Naive thymus-derived CD4-positive, alpha-beta T cell (primary cell): ENCODE measurements at places on chromosomes 6 and 20. TPM values are rescaled to one million over a fixed set of nuclear protein-coding genes. Genes with fewer than 3 reads are reported as not detected.
A peak's percentile ranks its signal among the peaks of the same experiment; 100 is the strongest.

The PPP1R14C gene
- total RNA-seq: not detected

The SPATS1 gene
- not detected for total RNA-seq

- H3K27me3 ChIP-seq: no peaks in the 10 kb centered on the region
- no peaks in the 10 kb centered on the region for H3K4me1 ChIP-seq
- no peak overlapping the region for H3K4me3 ChIP-seq
Measured at GRCh38 chr6:56865081-56865875, 89.6 kb upstream of the BEND6 start.

The SASH1 gene
- 0.78 TPM for total RNA-seq

- H3K27ac ChIP-seq: no peak overlapping the region
- H3K4me1 ChIP-seq: no peaks in the 10 kb centered on the region
- DNase-seq: no peak
- no peaks in the 10 kb centered on the region for H3K27me3 ChIP-seq
- no peaks in the 10 kb centered on the region for H3K36me3 ChIP-seq
Measured at GRCh38 chr6:96624957-96625356, 62.0 kb downstream of the FHL5 start.

- DNase-seq: no peak
- H3K27me3 ChIP-seq: no peaks in the 10 kb centered on the region
- H3K4me3 ChIP-seq: peak overlapping the region; percentile 72
- peaks cover 6% of the 10 kb centered on the region for H3K4me1 ChIP-seq
Measured at GRCh38 chr6:3849681-3850450, 693 bp downstream of the FAM50B start.

DNA sequence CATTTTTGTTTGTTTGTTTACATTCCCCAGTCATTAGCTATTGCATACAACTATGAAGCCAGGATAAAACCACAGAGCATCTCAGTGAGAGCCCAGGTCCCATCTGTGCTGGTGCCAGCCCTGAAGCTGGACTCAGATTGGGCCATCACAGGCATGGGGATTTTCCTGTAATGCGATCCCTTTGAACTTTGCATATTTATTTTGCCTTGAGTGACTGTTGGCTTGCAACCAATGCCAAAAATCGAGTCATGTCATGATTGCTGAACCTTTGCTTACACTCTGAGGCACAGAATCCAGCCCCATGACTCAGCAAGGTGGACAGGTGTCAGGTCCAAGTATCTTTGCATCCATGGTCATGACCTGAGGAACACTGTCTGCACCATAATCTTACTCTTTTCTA is 46.2 kb upstream of the GGTLC1 start:
- no peak overlapping the region for H3K27ac ChIP-seq
- no peak overlapping the region for H3K4me3 ChIP-seq
- H3K27me3 ChIP-seq: no peaks in the 10 kb centered on the region
- no peak for DNase-seq
- peaks cover 13% of the 10 kb centered on the region for H3K4me1 ChIP-seq

DNA sequence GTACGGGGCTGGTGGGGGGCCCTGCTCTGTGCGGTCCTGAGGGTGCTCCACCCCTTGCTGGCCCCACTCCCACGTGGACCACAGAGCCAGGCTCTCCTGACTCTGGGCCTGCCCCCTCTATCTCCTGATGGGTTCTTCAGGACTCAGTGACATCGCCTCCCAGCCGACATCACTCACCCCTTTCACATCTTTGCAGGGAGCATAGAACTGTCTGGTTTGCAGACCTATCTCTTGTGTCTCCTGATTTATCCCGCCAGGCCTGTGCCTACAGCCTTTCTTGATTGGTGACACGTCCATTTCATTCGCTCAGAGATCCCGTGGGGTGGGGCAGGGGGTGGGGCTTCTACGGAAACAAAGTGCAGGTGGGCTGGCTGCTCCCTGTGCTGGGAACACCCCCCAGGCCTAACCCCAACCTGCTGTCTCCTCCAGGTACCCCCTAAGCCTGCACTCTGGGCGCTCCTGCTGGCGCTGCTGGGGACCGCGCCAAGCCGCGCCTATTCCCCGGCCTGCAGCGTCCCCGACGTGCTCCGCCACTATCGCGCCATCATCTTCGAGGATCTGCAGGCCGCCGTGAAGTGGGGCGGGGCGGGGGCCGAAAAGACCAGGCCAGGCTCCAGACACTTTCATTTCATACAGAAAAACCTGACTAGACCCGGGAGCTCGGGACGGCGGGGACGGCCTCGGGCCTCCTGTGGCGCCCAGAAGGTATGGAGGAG is 1.7 kb downstream of the C20orf204 start:
- peaks cover 40% of the 10 kb centered on the region for H3K4me1 ChIP-seq
- peak overlapping the region; percentile 62 for H3K4me3 ChIP-seq
- DNase-seq: no peak
- no peaks in the 10 kb centered on the region for H3K27me3 ChIP-seq

DNA sequence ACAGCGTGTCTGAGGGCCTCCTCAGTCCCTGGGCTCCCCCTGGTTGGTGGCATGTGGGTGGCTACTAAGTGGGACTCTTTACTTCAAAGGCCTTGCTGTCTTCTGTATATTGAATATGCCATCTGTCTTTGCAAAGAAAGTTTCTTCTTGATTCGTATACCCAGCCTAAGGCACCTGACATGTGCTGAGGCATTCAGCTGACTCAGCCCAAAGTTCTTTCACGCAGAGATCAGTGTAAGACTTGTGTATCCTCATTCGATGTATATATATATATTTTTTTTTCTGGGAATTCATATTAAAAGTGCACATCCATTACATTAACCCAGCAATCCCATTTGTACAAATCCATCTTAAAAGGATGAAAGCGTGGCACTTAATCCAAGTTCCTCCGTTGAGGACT is 115.1 kb upstream of the PMEPA1 start:
- H3K4me1 ChIP-seq: no peaks in the 10 kb centered on the region
- no peak overlapping the region for H3K4me3 ChIP-seq
- no peak overlapping the region for H3K27ac ChIP-seq
- no peak for DNase-seq
- H3K27me3 ChIP-seq: no peaks in the 10 kb centered on the region
- no peaks in the 10 kb centered on the region for H3K36me3 ChIP-seq

The NKX2-2 gene
- total RNA-seq: not detected in 2 replicates

DNA sequence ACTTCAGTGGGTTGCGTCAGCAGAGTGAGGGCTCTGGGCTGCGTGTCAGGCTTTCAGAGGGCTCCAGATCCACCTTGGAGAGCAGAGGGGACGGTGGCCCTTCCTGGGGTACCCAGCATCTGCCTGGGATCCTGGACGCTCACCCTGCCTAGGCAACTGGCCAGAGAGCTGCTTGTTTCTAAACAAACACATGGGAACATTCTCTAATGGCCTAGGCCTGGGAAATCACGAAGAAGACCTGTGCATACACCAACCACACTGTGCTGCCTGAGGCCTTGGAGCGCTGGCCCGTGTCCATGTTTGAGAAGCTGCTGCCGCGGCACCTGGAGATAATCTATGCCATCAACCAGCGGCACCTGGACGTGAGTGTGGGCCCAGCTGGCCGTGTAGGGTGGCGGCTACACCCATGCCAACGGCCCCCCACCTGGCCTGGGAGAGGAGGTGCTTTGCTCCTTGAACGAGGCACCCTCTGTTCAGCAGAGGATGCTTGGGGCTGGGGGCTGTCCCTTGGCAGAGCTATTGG is 32.2 kb downstream of the PYGB start:
- H3K4me3 ChIP-seq: no peak overlapping the region
- no peaks in the 10 kb centered on the region for H3K4me1 ChIP-seq
- no peaks in the 10 kb centered on the region for H3K36me3 ChIP-seq
- no peak for DNase-seq
- H3K27ac ChIP-seq: no peak overlapping the region

- peaks cover 24% of the 10 kb centered on the region for H3K36me3 ChIP-seq
- H3K4me1 ChIP-seq: no peaks in the 10 kb centered on the region
- no peak overlapping the region for H3K27ac ChIP-seq
- no peaks in the 10 kb centered on the region for H3K27me3 ChIP-seq
- H3K4me3 ChIP-seq: no peak overlapping the region
Measured at GRCh38 chr6:118625833-118626232, 25.6 kb downstream of the CEP85L start.

DNA sequence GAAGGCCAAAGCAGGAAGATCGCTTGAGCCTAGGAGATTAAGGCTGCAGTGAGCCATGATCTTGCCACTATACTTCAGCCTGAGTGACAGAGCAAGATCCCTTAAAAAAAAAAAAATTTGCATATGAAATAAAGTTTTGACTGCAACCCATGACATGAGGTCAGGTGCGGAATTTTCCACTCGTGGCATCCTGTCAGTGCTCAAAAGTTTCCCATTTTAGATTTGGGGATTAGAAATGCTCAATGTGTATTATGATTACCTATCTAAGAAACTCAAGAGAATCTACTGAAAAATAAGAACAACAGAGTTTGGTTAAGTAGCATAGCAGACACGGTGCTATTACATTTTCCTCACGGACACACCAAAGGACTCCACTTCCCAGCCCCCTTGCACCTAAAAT is 11.7 kb downstream of the SLC23A2 start:
- H3K27me3 ChIP-seq: no peaks in the 10 kb centered on the region
- no peak overlapping the region for H3K4me3 ChIP-seq
- no peak for DNase-seq

GRCh38 chr20:8060977-8061376 is 41.4 kb upstream of the TMX4 start:
- no peak overlapping the region for H3K4me3 ChIP-seq
- no peaks in the 10 kb centered on the region for H3K4me1 ChIP-seq
- DNase-seq: no peak
- no peak overlapping the region for H3K27ac ChIP-seq
- H3K36me3 ChIP-seq: no peaks in the 10 kb centered on the region

DNA sequence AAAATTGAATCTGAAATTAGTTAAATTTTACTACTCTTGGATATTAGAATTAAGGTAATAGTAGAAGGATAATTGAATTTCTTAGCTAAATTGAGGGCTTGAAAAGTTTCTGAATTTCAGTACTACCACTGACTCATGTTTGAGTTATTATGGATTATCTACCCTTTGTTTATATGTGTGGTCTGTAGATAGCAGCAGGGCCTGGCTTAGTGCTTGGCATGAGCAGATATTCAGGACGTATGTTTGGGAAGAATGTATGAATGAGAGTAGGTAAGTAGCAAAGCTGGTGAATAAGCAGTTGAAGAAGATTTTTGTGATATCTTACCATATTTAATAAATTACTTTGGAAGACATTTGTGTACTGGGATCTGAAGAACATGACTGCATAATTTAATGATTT is 152.7 kb downstream of the MACROD2 start:
- no peak overlapping the region for H3K27ac ChIP-seq
- DNase-seq: no peak
- H3K27me3 ChIP-seq: no peaks in the 10 kb centered on the region
- H3K4me1 ChIP-seq: no peaks in the 10 kb centered on the region

The PDYN gene
- not detected for total RNA-seq

The RAB44 gene
- 10.1 TPM for total RNA-seq
